Pancreas (tissue), 10 donors: ENCODE measurements at places on chromosomes 3 and 15. TPM values are rescaled to one million over a fixed set of nuclear protein-coding genes. Genes with fewer than 3 reads are reported as not detected.
A peak's percentile ranks its signal among the peaks of the same experiment; 100 is the strongest.

GRCh38 chr15:60407415-60407805, 9.6 kb upstream of the ANXA2 start:
- DNase-seq, result no peak

DNA sequence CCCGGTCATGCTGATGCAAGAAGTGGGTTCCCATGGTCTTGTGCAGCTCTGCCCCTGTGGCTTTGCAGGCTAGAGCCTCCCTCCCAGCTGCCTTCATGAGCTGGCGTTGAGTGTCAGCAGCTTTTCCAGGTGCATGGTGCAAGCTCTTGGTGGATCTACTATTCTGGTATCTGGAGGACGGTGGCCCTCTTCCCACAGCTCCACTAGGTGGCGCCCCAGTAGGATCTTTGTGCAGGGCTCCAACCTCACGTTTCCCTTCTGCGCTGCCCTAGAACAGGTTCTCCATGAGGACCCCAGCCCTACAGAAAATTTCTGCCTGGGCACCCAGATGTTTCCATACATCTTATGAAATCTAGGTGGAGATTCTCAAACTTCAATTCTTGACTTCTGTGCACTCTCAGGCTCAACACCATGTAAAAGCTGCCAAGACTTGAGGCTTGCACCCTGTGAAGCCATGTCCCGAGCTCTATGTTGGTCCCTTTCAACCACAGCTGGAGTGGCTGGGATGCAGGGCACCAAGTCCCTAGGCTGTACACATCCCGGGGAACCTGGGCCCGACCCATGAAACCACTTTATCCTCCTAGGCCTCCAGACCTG, 238.4 kb upstream of the MDFIC2 start:
- peak; percentile 71 for DNase-seq

GRCh38 chr15:79090487-79091203, at the start of gene RASGRF1:
Gene RASGRF1, minus strand, starts transcription at chr15:79090780. Its CDS starts 282 bp downstream, at chr15:79090498.
- DNase-seq, result no peak

DNA sequence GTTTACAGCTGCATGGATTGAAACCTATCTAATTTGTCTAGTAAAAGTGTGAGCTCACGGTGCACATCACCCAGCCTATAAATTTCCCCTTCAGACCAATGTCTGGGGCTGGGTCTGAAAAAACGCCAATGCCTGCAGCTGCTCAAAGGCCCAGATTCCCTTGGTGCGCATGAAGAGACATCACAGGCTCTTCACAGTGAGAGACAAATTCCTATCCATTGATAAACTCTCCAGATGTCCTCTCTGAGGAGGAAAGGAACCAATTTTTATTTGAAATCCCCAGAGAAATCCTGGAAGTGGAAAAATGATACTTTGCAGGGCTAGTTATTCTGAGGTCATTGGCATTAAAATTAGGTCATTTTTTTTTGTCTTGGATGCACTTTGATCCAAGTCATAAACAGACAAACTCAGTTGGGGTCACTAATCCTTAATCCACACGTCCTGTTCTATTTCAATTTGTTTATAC, 360.5 kb downstream of the EPHA3 start:
- no peak for DNase-seq

- no peak for DNase-seq
Measured at GRCh38 chr15:80184554-80184953, 31.8 kb downstream of the FAH start.

- DNase-seq, result no peak
Measured at GRCh38 chr3:180802837-180803236, 109.6 kb upstream of the FXR1 start.

DNA sequence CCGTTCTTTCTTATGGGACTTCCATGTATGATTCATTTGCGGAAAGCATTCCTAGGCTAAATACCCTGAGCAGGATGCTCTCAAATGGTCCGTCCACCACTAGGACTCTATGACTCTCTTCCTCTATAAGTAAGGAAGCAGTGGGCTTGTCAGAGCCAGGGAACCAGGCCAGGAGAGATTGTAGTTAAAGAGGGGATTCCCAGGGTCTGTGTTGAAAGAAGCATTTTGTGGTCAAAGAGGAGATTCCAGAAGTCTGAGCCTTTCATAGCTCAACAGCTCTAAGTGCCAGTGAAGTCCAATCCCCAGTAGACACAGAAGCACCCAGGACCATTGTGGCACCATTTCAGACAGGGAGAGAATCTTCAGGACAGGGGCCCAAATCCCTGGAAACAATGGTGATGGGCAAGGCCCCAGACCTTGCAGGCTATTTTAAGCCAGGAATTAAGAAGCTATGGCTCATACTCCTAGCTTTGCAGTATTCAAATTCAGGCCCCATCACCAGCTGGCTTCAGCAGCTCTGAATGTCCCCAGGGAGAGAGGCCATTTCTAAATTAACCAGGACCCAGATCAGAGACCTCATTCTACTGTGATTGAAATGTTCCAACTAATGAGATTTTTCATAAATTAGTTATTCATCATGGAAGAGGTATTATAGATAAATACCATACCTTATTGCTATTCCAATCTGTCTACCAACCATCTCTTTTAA, 81.7 kb downstream of the CD47 start:
- no peak for DNase-seq

GRCh38 chr3:120864541-120864940, 43.5 kb upstream of the STXBP5L start:
- no peak for DNase-seq

DNA sequence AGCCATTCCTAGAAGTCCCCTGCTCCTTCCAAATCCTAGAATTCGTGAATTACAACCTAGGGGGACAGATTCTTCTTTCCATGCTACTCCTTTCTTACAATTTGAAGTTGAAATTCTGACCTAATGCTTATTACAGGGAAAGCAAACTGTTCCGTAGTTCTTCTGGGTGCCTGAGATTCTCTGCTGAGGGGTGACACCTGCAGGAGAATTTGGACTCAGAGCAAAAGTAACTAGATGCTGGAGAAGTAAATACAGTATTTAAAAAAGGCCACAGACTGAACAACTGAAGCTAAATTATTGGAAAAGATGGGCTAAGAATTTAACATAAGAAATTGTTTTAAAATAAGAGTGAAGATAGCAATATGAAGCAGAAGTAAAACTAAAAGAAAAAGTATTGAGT, 37.9 kb downstream of the ACAD9 start:
- DNase-seq, result no peak

GRCh38 chr3:132638706-132639105, 20.9 kb downstream of the ACAD11 start:
- no peak for DNase-seq

GRCh38 chr15:74768099-74768770, 13.6 kb upstream of the CSK start:
- no peak for DNase-seq

- peak; percentile 22 for DNase-seq
Measured at GRCh38 chr15:41774882-41775417, 666 bp downstream of the MAPKBP1 start.

- peak; percentile 4 for DNase-seq
Measured at GRCh38 chr3:126136428-126137220, 43.8 kb downstream of the ALDH1L1 start.

GRCh38 chr3:116610124-116610523, 99.5 kb upstream of the TUSC7 start:
- DNase-seq, result no peak

GRCh38 chr15:101813803-101814534, 2.0 kb downstream of the OR4F15 start:
- DNase-seq, result no peak

GRCh38 chr15:70810916-70811578, 42.9 kb downstream of the LARP6 start:
- DNase-seq, result no peak

DNA sequence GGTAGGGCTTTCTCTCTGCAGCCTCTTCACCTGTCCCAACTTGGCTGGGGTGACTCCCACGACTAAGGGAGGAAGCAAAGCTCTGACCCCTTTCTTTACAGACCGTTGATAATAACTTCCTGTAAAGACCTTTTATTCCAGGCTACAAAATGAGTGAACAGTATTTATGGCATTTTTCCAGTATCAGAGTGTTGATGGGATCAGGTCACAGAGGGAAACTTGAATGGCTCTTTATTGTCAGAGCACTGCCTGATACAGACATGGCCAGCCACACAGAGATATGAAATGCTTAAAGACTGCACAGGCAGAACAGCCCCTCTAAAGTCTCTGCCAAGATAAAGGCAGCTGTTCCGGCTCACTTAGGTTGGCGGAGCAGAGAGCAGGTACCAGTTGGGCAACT, 1033.9 kb upstream of the NR2F2 start:
- no peak for DNase-seq

DNA sequence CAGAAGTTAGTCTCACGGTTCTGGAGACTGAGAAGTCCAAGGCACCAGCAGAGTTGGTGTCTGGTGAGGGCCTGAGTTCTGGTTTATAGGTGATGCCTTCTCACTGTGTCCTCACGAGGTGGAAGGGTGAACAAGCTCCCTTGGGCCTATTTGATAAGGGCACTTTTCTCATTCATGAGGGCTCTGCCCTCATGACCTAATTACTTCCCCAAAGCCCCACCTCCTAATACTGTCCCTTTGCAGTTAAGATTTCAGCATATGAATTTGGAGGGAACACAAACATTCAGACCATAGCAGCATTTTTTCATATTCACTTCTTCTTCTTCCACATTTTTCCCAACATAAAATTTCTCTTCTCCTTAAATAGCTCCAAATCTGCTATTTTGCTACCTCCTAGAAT, 41.5 kb downstream of the TMEM41A start:
- no peak for DNase-seq

DNA sequence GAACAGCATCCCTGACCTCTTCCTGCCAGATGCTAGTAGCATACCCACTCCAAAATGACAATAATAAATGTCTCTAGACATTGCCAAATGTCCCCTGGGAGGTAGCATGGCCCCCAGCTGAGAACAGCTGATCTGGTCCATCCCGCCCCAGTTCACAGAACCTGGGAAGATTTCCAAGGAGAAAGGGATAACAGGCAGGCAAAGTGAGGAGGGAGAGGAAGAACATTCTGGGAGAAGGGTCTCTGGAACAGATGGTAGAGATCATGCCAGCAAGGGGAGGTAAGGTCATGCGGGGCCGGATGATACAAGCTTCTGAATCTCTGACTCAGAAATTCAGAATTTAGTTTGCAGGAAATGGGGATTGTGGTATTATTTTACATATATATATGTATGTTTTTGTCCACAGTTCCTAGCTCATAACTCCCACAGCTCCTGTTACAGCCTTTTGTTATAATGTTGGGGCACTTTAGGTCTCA, 192.7 kb downstream of the SUCLG2 start:
- no peak for DNase-seq

GRCh38 chr3:20240154-20240883, 54.3 kb upstream of the SGO1 start:
- no peak for DNase-seq

GRCh38 chr15:75030424-75030823, 7.0 kb downstream of the PPCDC start:
- DNase-seq, result no peak

DNA sequence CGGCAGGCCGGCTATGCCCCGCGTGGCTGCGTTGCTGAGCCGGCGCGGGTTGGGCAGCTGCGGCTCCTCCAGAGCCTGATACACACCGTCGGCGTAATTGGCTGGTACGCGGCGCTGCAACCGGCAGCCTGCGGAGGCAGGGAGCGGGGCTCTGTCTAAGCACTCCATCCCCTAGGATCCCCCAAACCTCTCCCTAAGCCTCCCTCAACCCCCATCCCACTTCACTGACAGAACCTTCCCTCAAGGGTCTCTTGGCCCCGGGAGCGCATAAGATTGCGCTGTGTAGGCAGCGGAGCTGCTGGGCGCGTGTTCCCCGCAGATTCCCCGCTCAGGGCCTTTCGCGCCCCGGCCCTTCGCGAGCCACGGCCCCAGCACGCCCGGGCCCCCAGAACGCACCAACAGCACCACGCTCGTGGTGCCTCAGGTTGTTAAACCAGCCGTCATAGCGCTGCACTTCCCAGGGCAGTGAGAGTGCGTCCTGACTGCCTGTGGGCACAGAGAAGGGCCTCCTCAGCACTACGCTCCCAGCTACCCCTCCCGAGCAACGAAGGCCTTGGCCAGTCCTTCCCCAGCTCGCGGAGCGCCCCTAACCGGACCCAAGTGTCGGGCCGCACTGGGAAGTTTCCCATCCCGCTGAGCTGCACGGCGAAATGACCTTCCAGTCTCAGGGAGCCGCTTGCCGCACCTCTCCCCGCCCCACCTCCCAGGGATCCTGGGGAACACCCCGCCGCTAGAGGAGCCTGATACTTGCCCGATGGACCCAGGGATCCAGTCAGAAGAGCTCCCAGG, 1.2 kb downstream of the DUOX2 start:
- no peak for DNase-seq

DNA sequence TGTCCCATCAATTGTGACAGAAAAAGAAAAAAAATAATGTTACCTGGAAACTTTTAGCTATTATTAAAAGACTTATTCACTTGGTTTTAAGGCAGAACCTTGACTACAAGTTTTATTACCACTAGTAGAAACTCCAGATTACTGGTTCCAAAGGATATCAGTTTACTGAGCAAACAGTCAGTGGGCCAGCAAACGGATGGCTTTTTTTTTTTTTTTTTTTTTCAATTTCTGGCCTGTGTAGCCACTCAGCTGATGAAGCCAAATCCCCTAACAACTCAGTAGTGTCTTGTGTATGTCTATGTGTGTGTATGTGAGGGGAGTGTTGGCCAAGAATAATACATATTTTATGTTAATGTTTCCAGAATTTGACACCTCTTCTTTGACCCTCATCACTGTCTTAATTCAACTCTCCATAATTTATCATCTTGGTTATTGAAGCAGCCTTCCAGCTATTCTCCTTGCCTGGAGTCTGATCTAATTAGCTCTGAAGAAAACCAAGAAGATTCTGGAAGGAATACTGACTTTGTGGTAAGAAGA, 724.9 kb downstream of the NSUN3 start:
- DNase-seq, result no peak

GRCh38 chr15:70672081-70672480, 91.3 kb downstream of the UACA start:
- no peak for DNase-seq

- DNase-seq, result no peak
Measured at GRCh38 chr3:87351937-87352336, 75.6 kb upstream of the POU1F1 start.

GRCh38 chr15:71791975-71792374, 18.4 kb upstream of the NR2E3 start:
- DNase-seq, result no peak

The C2CD4B gene
- 30.2 TPM for total RNA-seq

The DGKG gene
- 0.85 TPM for total RNA-seq

The ARIH1 gene
- total RNA-seq, result 67.9 TPM

The RMDN3 gene
- 17.0 TPM for total RNA-seq

The PLSCR4 gene
- 12.2 TPM for total RNA-seq

The SENP5 gene
- total RNA-seq, result 10.4 TPM

The DISP2 gene
- 1.9 TPM for total RNA-seq

The SLC22A14 gene
- not detected for total RNA-seq

The BSN gene
- total RNA-seq, result 1.2 TPM

The LDHAL6B gene
- total RNA-seq, result not detected

The FRMD5 gene
- total RNA-seq, result 0.35 TPM

The ZNF662 gene
- total RNA-seq, result 5.7 TPM
